CD4-positive, alpha-beta T cell (primary cell): ENCODE measurements at places on chromosomes 1 and 21.
A peak's percentile ranks its signal among the peaks of the same experiment; 100 is the strongest.

DNA sequence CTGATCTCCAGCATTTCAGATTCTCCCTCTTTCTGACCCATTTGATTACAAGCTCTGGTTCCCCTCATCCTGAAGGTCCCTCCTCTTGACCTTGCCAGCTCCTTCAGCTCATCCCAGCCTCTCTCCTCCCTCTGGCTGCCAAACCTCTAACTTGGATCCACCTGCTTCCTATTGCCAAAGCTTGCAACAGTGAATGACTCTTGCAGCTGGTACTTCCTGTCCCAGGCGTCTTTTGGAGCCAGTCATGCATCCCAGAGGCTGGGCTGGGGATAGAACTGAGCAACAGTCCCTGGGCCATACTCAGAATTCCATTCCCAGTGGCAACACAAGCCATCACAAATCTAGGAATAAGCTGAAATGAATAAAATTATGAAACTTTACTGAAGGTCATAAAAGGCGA lies 27.7 kb upstream of the SPOCD1 start:
- DNase-seq: no peak

DNA sequence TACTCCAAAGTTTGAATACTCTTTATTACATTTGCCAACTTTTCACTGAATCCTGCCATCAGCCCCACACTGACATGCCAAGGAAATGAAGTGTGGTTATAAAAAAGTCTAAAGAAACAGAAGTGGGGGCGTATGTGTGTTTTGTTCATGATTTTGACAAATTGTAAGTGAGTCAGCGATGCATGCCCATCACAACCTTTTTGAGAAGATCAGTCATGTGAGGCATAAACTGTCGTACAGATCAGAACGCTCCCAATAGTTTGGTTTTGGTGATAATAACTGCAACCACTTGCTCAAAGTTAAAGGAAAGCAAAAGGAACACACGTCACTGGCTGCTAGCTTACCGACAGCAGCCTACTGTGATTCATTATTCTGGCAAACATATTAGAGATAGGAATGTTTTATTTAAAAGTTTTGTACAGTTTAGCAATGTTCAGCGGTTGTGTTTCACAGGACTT lies 95.6 kb downstream of the RGS2 start:
- DNase-seq: no peak

DNA sequence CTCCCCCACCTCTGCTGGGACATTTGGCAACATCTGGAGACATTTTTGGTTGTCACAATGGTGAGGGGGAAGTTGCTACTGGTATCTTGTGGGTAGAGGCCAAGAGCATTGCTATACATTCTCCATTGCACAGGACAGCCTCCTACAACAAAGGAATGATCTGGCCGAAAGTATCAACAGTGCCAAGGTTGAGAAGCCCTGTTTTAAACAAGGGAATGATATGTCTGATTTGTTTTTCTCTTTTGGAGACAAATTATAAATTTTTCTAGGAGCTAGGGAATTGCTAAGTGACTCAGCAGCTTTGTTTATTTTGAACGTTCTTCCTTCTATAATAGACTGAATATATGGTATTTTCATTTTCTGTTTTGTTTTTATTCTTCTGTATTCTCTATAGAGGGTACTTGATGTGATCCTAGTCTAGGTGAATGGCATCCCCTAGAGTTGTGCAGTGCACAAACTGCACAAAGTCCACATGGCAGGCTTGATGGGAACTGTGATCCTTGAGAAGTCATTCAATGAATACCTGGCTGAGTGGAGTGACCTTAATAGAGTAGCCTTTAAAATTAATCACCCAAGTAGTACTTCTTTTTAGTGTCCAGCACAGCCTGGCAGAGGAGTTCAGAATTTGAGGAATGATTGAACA lies 288.6 kb upstream of the USP24 start:
- DNase-seq: no peak

GRCh38 chr1:50471967-50472366 lies 48.7 kb upstream of the DMRTA2 start:
- DNase-seq: no peak

- DNase-seq: peak; percentile 58
These were observed 14.0 kb downstream of the RHBG start for GRCh38 chr1:156383023-156383422.

- DNase-seq: no peak
These were observed 14.3 kb downstream of the ATP2B4 start for GRCh38 chr1:203640723-203641502.

GRCh38 chr1:110094931-110095654 lies 17.1 kb upstream of the UBL4B start:
- DNase-seq: no peak

- no peak for DNase-seq
These were observed 70.9 kb upstream of the EDEM3 start for GRCh38 chr1:184825571-184825970.

DNA sequence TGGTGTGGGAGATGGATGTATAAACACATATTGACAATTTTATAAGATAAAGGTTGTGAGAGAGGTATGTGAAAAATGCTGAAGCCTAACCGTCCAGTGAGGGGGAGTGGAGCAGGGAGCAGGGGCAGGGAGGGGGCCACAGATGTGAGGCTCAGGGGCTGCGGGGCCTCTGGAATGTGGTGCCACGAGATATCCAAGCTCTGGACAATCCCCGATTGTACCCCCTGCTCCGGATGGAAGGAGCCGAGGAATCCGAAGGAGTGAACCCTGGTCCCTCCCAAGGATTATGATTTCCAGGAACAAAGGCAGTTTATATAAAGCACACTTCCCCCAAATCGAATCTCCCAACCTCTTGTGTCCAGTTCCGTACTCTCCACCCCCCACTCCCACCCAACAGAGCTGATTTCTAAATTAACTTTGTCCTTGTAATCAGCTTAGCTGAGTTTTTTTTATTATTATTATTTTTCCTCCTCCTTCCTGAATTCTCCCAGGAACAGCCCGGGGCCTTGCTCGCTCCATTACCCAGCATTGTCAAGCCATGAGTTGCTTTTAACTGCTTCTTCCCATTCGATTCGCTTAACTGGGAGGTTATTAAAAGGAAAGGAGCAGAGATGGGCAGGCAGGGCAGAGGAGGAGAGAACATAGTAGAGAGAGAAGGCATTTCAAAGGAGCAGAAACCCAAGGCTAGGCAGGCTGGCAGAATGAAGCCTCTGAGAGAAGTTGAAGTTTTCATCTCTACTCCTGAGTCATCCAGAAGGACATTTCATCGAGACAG lies 9.4 kb downstream of the KIRREL1 start:
- DNase-seq: no peak

DNA sequence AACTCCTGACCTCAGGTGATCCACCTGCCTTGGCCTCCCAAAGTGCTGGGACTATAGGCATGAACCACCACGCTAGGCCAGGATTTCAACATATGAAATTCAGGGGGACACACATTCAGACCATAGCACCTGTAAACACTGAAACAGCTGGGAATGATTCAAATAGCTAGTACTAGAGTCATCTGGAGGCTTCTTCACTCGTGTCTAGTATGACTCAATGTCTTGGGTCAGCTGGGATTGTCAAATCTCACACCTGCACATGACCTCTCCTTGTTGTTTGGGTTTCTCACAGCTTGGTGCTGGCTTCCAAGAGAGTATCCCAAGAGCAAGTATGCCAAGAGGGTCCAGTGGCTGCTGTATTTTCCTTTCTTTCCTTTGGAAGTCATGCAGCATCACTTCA lies 75.1 kb downstream of the PGM1 start:
- no peak for DNase-seq

GRCh38 chr1:65539266-65540131 lies 119.0 kb downstream of the LEPR start:
- DNase-seq: no peak

- peak; percentile 64 for DNase-seq
These were observed 46.3 kb downstream of the UMODL1 start for GRCh38 chr21:42117229-42117966.

- DNase-seq: no peak
These were observed 115.6 kb upstream of the ADAMTS5 start for GRCh38 chr21:27082431-27083010.

GRCh38 chr1:22249928-22250680 lies 107.2 kb upstream of the WNT4 start:
- DNase-seq: no peak

DNA sequence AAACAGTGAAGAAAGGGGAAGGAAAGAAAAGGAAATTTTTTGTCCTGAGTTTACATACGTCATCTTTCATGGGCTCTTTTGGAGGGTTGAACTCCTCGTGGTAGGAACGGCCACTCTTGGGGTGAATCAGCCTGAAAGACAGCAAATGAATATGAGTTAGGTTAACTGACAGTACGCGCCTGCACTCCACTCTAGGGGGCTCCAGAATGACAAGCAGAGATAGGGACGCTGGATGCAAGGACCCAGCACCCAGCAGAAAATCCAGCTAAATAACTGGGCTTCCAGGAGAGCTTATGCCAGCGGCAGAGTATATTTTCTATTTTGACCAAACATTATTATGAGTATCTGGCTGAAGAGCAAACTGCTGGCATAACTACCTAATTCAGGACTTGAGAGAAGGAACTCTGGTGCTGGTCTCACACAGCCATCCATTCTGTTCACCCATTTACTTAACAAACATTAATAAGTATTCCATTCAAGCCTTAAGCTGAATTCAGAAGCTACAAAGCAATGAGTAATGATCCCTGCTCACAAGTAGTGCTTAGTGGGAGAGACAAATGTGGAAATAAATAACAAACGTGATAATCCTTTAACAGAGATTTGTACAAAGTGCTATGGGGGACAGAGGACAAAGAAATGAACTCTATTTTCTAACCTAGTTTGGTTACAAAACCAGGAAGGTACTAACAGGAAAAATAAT lies 22.1 kb downstream of the AK2 start:
- no peak for DNase-seq

DNA sequence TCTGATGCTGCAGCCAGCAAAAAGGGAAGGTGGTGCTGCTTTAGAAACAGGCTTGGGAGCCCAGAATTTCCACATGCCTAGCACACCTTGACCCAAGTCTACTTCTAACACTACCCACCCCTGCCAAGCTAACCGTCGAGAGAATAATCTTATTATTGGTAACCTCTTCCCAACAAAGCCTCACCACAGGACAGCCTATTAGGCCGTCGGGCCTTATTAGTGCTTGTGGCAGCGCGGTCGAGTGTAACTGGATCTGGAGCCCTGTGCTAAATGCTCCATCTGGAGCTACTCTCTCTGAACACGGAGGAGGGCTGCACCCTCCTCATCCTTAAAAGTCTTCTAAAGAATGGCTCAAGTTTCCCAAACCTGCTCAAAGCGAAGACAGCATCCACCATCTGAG lies 165.5 kb upstream of the NFIA start:
- no peak for DNase-seq

DNA sequence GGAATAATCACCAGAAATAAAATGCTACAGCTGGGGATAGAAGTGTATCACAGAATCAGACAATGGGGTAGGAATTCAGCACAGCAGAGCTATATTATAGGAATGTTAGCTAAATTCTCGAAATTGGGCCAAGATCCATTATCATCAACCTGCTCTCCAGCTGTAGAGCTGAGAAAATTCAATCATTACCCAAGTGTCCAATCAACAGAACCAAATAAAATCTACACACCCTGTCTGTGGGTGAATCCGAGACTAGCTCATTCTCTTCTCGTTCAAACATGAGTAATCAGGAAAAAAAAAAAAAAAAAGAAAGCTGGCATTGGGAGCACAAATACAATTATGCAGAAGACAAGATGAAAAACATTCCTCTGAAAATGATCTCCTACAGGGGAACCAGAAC lies 119.2 kb downstream of the CDC7 start:
- no peak for DNase-seq

DNA sequence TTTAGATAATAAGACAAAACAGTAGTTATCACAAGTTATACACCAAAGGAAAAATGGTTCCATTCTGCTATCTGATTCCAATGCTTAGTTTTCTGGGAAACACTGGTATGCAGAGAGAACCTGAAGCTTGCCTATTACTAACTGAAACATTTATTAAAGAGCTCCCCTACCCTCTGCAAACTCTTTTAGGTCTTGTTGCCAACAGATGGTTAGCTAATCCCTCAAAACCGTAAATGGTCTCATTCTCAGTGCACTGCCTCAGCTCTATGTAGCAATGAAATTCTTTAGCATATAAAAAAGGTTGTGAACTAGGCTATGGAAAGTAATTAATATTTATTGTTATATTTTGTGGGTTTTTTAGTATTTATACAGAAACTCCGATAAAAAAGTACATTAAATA lies 20.4 kb downstream of the C21orf91 start:
- no peak for DNase-seq

- no peak for DNase-seq
These were observed 646 bp upstream of the RRP15 start for GRCh38 chr1:218284377-218284916.

DNA sequence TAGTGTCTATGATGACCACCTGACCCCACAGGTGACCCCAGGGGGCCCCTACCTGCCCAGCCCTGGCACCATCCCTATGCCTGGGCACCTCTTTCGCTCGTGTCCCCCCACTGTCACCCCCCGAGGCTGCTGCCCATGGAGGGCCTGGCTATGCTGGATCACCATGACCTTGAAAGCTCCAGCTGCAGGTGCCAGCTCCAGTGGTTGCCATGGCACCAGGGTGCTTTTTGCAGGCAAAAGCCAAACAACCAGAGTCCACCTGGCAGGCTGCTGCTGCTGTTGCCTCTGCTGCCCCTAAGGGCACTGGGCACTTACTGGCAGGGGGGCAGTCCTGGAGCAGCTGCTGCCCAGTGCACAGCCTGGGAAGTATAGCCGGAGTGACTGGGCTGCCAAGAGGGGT lies 21.7 kb downstream of the ETNK2 start:
- no peak for DNase-seq

DNA sequence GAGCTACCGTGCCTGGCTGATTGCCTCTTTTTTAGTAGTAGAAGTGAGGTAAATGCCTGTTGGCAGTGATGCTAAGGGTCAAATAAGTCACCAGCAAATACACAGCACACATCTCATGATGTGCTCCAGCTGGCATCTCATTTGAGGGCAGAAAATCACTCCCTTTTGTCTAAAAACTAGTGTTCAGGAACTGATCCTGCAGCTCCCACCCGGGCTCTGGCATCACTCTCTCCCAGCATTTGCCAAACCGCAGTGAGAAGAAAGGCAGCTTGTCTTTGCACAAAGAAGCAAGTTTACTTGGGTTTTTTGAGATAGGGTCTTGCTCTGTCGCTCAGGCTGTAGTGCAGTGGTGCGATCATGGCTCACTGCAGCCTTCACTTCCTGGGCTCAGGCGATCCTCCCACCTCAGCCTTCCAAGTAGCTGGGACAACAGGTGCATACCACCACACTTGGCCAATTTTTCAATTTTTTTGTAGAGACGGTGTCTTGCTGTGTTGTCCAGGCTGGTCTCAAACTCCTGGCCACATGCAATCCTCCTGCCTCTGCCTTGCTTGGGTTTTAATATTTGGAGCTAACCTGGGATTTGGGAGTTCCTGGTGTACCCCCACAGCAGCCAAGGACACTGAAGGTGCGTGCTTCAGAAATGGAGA lies 4.1 kb downstream of the RBP7 start:
- no peak for DNase-seq
